ENCODE measurements at places on chromosomes 5 and 9.

DNA sequence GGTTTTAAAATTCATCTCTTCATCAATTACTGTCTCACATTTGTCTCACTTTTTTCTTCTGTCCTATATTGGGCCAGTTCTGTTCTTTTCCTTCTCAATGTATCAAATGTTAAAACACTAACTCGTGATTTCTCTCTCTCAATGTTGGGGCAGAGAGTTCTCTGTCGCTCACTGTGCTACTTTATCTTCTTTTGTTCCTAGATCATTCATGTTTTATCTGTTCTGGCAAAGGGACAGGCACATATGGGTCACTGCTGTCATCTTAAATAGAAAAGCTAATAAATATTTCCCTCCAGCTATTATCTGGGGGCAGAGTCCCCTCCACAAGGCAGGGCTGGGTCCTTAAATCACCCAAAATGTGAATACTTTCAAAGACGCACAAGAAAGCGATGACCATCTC is 214.0 kb downstream of the PTTG1 start:
- DNase-seq: no peak

DNA sequence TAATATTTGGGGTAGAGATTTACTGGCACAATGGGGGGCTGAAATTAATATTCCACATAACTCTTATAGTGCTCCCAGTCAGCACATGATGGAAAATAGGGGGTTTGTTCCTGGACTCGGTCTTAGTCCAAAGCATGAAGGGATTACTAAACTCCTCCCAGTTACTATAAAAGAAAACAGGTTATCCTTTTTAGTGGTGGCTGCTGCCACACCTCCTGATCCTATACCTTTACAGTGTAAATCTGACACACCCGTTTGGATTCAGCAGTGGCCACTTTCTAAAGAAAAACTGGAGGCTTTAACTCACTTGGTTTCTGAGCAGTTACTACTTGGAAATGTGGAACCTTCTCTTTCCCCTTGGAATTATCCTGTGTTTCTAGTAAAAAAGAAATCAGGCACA is 572.9 kb upstream of the PTGER4 start:
- DNase-seq: no peak

DNA sequence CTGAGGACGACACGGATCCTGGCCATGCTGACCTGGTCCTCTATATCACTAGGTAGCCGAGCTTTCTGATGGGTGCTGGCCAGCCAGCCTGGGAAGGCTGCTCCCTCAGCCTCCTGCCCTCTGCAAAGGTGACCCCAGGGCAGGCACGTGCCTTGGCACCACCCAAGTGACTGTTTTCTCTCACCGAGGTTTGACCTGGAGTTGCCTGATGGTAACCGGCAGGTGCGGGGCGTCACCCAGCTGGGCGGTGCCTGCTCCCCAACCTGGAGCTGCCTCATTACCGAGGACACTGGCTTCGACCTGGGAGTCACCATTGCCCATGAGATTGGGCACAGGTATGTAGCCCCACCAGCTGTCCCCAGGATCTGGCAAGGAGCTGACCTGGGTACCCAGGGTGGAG is 3.8 kb downstream of the ADAMTS13 start:
- DNase-seq: no peak

DNA sequence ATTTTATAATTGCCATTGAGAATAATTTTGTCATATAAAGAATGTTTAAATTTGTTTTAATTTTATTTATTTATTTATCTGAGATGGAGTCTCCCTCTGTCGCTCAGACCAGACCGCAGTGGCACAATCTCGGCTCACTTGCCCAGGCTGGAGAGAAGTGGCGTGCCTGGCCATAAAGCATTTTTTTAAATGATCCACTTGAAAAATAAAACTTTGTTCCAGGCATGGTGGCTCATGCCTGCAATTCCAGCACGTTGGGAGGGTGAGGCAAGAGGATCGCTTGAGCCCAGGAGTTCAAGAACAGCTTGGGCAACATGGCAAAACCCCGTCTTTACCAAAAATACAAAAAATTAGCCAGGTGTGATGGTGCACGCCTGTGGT is 2.1 kb upstream of the SIT1 start:
- DNase-seq: no peak

GRCh38 chr5:148857474-148857873 is 31.1 kb downstream of the ADRB2 start:
- DNase-seq: no peak

- no peak for DNase-seq
Measured at GRCh38 chr5:126810596-126811380, 33.9 kb downstream of the LMNB1 start.
